Activated naive CD4-positive, alpha-beta T cell (primary cell): ENCODE measurements at places on chromosomes 2 and 18.

DNA sequence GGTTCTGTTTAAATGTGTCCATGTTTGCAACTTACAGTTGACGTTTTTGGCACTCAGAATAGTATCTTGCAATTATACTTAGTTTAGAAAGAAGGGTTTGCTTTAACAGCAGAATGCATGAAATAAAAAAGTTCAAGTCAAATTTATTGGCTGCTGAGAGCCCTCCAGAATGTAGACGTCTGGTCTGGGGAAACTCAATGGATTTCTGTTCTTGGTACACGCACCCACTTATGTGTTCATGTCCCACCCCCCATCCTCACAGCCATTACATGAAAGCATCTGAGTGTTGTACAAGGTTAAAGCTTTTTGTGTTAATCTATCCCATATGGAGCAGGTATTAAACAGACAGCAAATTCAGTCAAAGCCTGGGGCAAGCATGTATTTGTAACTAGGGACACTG lies 219.5 kb downstream of the SOX11 start:
- no peak for DNase-seq

- DNase-seq, result no peak
Observed at GRCh38 chr2:76667821-76668271, 854.3 kb downstream of the LRRTM4 start.

- DNase-seq, result no peak
Observed at GRCh38 chr2:180787330-180787729, 193.1 kb upstream of the UBE2E3 start.

- no peak for DNase-seq
Observed at GRCh38 chr18:43525169-43525568, 247.9 kb upstream of the SYT4 start.

DNA sequence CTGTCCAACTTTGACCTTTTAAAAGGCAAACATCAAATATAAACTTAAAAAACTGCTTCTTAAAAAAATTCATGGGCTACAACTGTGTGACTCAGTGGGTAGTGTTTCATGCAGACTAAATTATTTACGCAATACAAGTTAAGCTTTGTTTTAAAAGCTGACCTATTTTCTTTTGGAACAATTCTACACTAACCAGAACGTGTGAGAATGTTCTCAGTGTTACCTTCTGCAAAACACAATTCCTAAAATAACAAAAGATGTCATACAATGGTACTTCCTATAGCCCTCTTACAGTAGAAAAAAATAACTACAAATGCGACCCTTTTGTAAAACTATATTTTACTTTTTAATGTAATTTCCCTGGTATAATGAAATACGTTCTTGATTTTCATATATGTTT lies 793.8 kb upstream of the FSHR start:
- no peak for DNase-seq

DNA sequence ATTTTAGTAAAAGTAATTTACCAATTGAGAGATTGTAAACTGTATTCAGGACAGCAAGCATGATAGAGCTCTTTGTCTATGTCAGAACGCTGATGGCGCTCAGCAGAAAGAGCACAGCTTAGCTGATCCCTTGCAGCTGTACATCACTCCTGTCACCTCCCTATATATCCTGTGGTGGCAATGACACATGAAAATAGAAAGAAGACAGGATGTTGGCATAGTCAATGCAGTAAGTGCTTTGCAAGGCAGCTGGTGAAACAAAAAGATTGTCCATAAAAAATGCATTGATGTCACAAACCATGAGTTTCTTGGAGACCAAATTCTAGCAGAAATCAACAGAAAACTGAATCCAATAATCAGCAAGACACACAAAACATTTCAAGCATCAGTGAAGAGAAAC lies 221.5 kb downstream of the RIT2 start:
- DNase-seq, result no peak

DNA sequence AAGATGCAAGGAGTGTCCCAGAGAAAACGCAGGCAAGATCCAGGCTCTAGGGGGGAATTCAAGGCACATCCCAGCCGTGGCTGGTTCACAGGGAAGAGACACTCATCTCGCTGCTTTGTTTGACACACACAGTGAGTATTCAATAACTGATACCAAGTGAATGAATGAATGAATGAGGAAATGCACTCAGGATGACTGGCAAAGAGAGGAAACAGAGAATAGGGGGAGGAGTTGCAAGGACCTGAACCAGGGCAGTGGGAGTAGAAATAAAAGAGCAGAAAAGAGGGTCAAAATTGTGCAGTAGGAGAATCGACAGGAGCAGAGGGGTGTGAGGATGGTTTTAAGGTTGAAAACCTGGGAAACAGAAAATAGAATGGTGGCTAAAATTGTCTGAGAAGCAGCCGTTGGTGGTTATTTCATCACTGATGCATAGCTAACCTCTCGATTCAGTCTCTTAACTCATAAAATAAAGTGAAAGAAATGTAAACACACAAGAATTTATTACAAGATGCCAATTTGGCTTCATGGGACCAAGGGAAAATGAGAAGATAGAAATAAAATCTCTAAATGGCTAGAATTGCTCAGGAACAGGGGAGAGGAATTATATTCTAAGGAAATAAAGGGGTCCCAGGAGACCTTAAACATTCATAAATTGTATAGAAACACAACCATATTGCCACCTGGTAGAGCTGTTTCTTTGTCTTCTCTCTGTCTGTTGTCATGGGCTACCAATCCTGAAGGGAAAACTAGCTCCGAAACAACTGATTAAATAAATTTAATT lies 63.9 kb upstream of the PHLPP1 start:
- no peak for DNase-seq

DNA sequence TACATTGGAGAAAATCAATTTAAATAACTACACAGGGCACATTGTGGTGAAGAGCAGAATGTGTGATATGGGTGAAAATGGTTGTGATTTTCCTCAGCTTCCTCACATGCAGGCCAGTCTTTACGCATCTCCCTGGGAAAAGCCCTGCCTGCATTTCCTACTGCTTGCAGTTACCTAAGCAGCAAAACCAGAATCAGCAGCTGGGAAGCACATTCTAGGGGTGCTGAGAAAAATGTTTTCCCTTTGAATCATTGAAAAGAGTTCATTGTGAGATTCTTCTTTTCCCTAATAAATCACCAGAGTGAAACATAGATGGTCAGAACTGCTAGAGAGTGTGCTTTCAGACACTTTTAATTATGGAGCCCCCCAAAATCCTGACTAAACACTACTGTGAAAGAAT lies 656.0 kb downstream of the TDRD15 start:
- no peak for DNase-seq

DNA sequence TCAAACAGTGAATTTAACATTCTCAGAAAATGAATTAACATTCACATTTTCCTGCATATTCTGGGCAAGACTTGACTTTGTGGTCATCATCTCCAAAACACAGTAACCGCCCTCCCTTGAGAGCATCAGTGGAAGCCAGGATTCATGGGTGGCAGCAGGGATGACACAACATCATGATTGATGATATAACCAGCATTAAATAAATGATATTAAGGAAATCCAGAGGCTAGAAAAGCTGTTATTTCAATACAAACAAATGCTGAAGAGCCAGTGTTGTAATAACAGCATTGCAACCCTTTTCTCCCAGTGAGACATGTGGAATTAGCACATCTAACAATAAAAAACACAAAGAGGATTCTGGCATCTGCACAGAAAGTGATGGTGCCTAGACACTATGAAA lies 41.1 kb downstream of the CDC42EP3 start:
- DNase-seq, result no peak

- DNase-seq, result no peak
Observed at GRCh38 chr2:156585457-156585856, 149.3 kb downstream of the GPD2 start.

GRCh38 chr2:231785413-231785812 lies 832 bp upstream of the COPS7B start:
- DNase-seq, result no peak

- no peak for DNase-seq
Observed at GRCh38 chr2:123993728-123994323, 31.3 kb upstream of the CNTNAP5 start.

DNA sequence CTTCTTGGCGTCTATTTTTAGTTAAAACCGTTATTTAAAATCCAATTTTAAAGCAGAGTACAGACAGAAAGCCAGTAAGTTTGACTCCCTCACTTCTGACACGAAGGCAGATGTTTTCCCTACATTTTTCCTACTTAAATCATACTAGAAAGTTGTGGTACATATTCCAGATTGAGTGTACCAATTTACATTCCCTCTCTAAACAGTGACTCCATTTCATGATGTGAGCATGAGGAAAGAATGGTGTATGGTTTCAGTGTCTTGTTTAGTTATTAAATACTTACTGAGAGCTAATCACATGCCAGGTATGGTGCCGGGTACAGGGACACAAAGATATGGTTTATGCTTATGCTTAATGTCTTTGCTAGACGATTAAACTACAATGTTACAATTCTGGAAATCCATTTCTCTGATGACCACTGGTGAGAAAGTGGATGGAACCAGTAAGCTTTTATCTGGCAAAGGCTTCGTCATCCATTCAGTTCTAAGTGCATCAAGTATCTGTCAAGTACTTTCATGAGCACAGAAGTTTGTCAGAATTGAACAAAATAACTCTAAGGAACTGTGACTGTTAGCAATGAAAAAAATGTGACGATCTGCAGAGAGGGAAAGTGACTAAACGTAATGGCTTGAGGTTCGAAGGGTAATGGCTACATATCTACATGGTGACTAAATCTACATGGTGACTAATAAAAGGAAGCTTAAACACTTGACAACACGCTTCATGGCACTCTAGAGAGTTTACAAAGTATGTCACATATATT lies 25.7 kb downstream of the MAP4K3 start:
- DNase-seq, result no peak

- no peak for DNase-seq
Observed at GRCh38 chr2:73000808-73001570, 70.5 kb downstream of the SFXN5 start.

GRCh38 chr2:121088251-121089165 lies 196.5 kb downstream of the TFCP2L1 start:
- no peak for DNase-seq

- no peak for DNase-seq
Observed at GRCh38 chr2:7594211-7594610, 677.0 kb downstream of the RNF144A start.

DNA sequence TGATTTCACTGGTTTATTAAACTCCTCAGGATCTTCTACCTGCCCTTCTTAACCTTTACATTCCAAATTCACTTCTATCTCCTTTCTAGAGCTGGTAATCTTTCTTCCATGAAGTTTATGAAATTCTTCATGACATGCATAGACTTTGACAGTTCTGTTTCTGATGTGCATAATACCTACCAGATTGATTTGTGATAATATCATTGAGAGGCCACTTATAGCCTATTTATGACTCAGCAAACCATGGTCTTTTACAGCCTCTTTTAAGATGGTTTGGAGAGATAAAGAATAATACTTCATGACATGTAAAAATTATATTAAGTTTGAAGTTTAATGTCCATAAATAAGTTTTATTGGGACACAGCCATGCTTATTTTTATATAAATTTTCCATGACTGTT lies 14.0 kb downstream of the SCN2A start:
- no peak for DNase-seq

DNA sequence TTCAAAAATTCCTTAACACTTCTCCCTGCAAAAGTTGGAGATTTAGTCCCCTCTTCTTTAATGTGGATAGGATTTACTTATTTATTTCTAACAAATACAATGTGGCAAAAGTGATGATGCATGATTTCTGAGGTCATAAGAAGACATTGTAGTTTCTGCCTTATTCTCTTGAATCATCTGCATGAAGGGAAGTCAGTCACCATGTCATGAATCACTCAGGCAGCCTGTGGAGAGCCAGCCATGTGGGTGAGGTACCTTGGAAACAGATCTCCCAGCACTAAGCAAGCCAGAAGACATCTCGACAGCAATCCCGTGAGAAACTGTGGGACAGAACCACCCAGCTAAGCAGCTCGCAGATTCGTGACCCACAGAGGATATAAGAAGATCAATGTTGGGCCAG lies 2.7 kb upstream of the ZC3H8 start:
- DNase-seq, result no peak

DNA sequence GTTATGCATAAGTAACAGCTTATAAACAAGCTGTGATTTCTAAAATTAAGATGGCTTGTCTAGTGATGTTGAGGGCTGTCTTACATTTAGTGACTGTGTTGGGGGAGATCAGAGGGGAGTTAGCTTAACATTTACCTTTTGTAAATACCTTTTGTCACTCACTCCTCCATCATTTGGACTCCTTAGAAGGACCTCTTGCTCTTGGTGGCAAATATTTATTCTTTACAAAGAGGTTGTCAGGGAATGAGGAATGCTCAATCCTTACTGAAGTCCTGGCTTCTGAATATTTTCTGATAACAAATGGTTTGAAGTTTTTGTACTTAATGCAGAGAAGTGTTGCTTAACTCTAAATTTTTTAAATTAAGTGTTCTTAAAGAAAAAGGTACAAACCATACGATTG lies 438.8 kb upstream of the FAM98A start:
- DNase-seq, result no peak

DNA sequence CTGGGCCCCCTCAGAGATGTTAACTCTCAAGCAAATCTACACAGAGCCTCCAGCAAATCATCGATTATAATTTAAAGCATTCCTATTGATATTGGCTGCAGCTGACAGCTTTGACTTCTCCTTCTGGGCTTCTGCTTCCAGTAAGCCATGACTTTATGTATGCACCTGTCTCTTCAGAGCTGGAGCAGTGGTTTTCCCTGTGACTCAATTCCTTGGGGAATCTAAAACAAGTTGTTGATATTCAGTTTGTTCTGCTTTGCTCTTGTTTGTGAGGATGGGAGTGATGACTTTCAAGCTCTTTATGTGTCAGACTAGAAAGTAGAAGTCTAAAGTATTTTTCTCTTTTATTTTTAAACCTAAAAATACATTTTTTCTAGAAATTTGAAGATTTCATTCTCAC lies 45.1 kb upstream of the TNP1 start:
- DNase-seq, result no peak

GRCh38 chr2:43221763-43222474 lies 4.5 kb downstream of the ZFP36L2 start:
- peak; percentile 42 for DNase-seq

DNA sequence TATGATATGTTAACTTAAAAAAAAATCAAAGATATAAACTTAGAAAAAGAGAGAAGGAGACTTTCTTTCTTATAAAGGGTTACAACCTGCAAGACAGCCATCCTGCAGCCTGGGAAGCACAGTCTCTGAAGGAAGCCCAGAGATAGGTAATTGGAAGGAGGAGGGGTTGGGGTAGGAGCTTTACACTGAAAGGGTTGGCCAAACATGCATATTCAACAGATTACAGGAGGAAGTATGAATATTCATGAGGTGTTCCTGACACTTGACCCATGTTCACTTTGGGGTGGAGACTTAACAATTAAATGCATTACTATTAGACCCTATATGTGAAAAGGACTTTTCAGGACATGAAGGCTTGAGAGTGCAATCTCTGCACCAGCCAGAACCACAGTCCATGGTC lies 71.7 kb upstream of the CDH2 start:
- no peak for DNase-seq

GRCh38 chr2:50396298-50396631 lies 635.7 kb downstream of the NRXN1 start:
- no peak for DNase-seq

GRCh38 chr2:120305937-120306490 lies 39.9 kb upstream of the INHBB start:
- no peak for DNase-seq

- DNase-seq, result no peak
Observed at GRCh38 chr2:72999729-73000725, 71.5 kb downstream of the SFXN5 start.
